Suprapubic skin (tissue), 4 donors: ENCODE measurements at places on chromosomes 4 and X. TPM values are rescaled to one million over a fixed set of nuclear protein-coding genes. Genes with fewer than 3 reads are reported as not detected.

Gene TMEM31
- total RNA-seq, result not detected

Gene MGST2
- total RNA-seq, result 136 TPM

Gene RAB40AL
- total RNA-seq, result 4.1 TPM

Gene CUL4B
- total RNA-seq, result 18.6 TPM

Gene TNMD
- 9.0 TPM for total RNA-seq

Gene RASGEF1B
- 69.0 TPM for total RNA-seq

Gene BCAP31
- total RNA-seq, result 170 TPM

Gene DUSP21
- not detected for total RNA-seq
